ENCODE measurements at places on chromosomes 3 and 15.
A peak's percentile ranks its signal among the peaks of the same experiment; 100 is the strongest.

DNA sequence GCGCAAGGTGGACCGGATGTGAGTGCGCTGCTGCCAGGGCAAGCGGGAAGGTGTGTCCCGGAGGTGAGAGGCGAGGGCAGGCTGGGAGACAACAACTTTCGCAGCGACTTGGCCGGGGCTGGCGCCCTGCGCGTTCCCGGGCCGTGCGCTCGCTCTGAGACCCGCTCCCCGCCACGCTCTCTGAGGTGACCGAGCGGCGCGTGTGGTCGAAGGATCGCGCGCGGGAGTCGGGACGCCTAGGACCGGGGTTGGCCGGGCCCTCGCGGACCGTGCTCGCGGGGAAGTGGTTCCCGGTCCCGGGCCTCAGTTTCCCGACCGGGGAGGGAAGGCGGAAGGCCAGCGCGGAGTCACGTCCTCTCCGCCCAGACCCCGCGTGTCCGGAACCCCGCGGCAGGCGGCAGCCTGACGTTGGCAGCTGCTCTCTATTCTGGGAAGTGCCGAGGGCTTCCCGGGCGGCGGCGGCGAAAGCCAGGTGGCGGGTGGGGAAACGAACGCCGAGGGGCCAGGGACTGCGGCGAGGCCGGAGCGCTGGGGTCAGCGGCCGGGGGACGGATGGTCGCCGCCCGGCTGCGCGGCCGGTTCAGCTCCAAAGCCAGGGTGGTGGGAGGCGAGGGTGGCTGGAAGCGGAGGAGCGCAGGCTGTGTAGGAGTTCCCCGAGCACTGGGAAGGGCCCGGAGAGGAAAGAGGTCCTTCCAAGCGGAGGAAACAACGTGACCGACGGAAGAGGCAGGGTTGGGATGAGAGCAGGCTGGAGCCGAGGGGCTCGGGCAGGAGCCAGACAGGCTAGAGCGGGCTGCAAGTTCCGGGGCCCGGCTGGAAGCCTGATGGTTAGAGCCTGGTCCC, 1.0 kb upstream of the IGF2BP2 start:
- no peak for DNase-seq

DNA sequence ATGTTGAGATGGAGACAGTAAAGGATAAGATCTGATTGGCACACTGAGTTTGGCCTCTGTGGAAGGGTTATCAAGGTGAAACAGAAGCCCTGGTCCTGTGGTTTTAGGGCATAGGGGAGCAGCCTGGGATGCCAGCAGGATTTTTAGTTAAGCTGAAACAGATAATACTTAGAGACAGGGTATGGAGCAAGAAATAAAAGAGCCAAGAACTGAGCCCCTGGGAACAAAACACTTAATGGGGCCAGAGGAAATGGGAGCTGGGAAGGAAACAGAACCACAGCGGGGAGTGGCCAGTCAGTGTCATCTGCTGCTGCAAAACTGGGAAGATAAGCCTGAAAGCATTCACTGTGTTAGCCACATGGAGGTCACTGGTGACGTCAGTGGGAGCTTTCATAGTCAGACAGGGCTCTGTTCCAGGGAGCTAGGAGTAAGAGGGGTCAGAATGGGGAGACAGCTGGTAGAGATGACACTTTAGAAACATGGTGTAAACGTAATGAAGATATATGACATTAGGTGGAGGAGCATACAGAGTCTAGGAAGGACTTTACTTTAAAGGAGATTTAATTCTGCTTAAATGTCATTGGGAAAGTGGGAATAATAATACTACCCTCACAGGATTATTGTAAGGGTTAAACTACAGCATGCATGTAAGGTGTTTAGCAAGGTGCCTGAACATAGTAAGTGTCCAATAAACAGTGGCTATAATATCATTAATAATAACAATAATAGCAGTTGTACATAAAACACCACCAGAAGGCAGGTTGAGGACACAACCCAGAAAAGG, 172.7 kb upstream of the CTNNB1 start:
- no peak for DNase-seq

DNA sequence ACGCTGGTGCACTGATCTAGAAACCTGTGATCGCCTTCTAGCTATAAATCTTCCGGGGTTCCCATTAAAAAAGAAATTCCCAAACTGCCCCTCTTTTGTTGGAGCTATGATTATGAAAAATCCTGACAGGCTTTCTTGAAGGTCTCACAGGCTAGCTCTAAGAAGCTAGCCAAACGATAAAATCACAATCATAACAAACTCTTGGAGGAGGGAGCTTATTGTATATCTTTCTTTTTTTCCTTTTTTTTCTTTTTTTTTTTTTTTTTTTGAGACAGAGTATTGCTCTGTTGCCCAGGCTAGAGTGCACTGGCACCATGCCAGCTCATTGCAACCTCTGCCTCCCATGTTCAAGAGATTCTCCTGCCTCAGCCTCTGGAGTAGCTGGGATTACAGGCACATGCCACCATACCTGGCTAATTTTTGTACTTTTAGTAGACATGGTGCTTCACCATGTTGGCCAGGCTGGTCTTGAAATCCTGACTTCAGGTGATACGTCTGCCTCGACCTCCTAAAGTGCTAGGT, 72.0 kb downstream of the MYO1E start:
- no peak for DNase-seq

- DNase-seq = no peak
Measured at GRCh38 chr3:37190667-37191066, 16.3 kb upstream of the LRRFIP2 start.

DNA sequence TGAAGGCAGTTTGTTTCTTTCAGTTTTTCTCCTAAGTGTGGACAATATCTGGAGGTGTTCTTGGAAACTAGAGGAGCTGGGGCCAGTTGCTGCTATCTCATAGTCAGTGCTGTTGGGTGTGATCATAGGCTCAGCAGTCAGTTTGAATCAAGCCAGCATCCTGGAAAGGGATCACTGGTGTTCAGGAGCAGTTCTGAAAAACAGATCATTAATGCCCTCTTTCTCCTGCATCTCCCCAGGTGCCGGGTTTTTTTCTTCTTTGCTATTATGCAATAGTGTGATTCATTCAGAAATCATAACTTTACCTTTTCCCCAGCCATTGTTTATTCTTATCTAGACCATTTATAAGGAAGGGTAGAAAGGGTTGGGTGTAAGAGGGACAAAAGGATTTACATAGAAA, 24.0 kb downstream of the LNP1 start:
- no peak for DNase-seq

GRCh38 chr15:84033793-84034553, 201.6 kb upstream of the GOLGA6L4 start:
- no peak for DNase-seq

DNA sequence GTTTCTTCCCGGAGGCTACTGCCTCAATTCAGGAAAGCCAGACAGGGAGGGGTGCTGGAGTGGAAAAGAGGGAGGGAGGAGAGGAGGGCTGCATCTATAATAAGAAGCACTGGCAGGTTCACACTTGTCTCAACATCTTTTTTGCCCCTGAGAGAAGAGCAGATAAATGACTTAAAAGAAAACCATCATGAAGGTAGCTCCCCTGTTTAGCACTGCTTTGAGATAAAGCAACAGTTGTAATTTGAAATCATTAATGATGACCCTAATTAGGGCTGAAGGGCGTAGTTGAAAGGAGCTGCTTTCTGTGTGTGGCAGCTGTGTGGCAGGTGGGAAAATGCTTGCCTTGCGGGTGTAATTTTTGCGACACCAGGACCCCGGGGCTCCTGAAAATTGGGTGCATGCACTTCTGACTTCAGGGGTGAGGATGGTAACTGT, 222.8 kb upstream of the IL12A start:
- DNase-seq = no peak

GRCh38 chr3:115436767-115437301, 186.5 kb upstream of the GAP43 start:
- DNase-seq = no peak

DNA sequence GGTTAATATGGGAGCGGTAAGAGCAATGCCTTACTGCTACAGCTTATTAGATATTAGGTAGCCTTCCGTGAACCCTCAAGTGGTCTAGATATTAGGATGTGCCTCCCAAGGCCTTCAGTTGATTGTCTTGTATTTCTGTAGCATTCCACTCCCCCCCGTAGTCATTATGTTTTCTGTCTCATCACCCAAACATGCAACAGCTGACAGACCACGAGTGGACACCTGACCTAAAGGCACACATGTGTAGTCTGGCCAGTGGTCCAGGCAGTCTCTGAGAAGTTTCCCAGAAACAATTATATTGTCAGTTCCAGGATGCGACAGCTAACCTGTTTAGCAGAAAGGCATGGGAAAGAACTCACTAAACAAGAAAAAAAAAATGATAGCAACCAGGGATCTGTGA, 1000.9 kb downstream of the AGBL1 start:
- DNase-seq = no peak

DNA sequence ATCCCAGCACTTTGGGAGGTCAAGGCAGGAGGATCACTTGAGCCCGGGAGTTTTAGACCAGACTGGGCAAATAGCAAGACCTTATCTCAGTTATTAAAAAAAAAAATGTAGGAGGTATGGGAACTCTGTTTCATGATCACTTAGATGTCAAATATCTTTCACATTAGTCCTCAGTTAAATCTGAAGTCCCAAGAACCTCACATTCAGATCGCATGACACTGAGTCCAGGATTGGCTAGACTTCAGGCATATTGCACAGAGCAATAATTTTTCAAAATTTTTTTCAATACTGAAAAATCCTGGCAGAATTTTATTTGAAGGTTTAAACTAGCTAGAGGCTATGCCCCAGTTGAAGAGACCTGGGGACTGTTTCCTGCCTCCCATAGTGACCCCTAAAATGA, 56.3 kb upstream of the ZNF148 start:
- no peak for DNase-seq

DNA sequence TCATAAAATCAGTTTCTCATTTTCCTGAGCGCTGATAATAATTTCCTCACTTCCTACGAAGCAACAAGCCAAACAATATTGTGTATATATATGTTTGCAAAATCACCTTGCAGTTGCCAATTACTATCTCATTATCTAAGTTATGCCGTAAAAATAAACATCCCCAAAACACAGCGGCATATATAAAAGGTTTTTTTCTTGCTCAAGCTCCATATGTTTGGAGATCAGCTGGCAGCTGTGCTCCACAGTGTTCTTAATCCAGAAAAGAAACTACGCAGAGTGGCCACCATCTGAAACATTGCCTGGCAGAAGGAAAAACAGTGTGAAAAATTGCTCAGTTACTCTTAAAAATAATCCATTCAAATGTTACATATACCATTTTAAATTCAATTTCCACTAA, 951.4 kb downstream of the PLOD2 start:
- no peak for DNase-seq

GRCh38 chr3:176631165-176631564, 566.1 kb downstream of the TBL1XR1 start:
- no peak for DNase-seq

DNA sequence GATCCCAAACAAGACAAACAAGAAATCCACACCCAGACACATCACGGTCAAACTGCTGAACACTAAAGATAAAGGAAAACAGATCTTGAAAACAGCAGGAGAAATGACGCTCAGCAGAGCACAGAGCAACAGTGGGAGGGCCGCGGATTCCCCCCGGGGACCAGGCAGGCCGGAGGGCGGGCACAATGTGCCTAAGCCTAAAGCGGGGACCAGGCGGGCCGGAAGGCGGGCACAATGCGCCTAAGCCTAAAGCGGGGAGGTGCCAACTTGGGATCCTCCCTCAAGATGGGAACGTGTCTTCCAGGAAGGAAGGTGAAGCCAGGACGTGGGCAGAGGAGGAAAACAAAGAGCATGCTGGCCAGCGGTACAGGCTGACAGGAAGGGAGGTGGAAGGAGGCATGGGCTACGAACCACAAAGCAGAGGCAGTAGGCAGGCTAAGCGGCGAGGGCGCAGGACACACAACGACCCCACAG, 31.1 kb downstream of the CYFIP1 start:
- peak; percentile 18 for DNase-seq

DNA sequence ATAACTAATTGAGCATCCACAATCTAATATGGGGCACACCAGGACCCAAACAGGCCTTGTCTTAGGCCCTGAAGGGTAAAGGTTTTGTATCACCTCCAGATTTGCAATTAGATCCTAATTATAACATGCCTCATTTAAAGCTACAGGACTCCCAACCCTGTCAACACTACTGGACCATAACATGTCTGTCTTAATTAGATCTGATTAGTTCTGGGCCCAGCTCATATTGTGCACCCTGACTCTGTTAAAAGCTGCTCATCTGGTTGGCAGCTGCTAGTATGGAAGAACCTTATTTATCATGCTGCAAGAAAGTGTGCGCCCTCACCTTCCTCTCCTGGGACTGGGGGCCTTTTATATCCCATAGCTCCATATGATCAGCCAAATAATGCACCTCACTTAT, 457.8 kb downstream of the ROBO1 start:
- no peak for DNase-seq

- no peak for DNase-seq
Measured at GRCh38 chr3:53858096-53858741, 11.9 kb downstream of the IL17RB start.

DNA sequence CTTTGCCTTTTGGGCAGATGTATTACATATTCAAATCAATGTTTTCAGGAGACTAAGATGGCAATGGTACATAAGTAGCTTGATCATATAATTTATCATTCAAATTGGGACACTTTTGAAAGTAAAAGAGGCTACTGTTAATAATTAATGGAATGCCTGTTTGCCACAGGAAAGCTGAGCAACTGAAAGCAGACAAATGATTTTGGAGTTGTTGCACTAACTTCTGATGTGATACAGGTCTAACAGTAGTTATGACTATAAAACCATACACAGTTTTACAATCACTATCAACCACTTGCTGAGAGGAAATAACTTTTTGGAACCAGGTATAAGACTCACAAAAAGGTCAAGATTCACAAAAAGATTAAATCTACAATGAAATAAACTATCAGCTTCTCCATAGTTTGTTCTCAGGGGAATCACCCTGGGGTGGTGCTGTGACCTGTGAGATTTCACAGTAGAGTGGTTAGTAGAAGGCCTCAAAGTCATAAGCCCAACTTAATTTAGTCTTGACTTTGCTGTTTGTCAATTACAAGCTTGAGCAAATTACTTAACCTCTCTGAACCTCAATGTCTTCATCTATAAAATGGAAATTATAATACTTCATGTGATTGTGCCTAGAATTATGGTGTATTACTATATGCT, 42.7 kb downstream of the HHLA2 start:
- no peak for DNase-seq

DNA sequence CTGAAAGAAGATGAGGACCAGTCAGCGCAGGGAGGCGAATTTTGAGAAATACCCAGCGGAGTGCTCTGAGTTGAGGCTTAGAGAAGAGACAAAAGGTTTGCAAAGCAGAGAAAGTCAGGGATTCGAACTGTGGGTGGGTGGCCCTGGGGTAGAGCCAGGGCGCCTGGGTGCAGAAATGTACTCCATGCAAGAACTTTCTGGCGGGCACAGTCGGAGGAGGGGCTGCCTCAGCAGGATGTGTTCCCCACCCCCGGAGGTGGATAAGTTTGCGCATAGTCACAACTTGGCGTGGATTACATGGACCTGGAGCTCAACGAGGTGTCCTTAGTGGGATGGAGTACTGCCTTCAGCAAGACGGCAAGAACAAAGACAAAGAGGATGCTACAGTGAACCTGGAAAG, 117.3 kb upstream of the ALDH1A3 start:
- no peak for DNase-seq

- no peak for DNase-seq
Measured at GRCh38 chr3:81497572-81498251, 263.7 kb downstream of the GBE1 start.

DNA sequence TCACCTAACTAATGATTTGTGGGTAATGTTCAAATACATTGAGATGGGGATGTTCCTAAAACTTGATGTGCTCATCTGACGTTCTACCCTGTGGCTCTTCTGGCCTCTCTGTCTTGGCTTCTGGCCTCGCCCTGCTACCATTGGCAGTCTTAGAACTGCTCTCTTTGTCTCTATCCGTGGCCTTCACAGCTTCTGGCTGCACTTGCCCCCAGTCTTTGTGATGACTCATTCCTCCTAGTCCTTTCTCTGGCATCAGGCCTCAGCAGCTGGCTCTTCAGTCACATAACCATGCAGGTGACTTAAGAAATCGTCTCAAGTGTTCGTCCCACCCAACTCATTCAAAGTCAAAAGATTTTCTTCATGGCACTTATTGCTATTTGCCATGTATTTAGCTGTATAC, 188.1 kb downstream of the BBX start:
- DNase-seq = no peak
